ENCODE measurements at places on chromosomes 2 and 18.

DNA sequence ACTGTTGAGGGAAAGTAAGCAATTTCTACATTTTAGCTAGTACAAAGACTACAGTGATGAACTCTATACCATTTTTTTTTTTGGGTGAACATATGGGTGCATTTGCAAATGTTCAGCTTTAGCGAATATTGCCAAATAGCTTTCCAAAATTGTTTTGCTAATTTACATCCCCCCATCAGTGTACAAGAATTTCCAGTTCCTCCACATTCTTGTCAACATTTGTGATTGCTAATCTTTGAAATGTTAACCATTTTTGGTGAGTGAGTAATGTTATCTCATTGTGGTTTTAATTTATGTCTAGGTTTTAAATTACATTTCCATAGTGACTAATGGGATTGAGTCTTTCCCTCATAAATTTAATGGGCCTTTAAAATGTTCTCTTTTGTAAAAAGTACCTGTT is 16.4 kb upstream of the CNRIP1 start:
- H3K36me3 ChIP-seq, result no peaks in the 10 kb centered on the region
- DNase-seq, result no peak
- H3K27ac ChIP-seq, result no peak overlapping the region
- no peaks in the 10 kb centered on the region for H3K4me1 ChIP-seq

GRCh38 chr2:204051476-204051875 is 114.9 kb downstream of the ICOS start:
- no peaks in the 10 kb centered on the region for H3K4me1 ChIP-seq
- no peak overlapping the region for H3K27ac ChIP-seq
- H3K4me3 ChIP-seq, result no peak overlapping the region
- DNase-seq, result no peak
- no peaks in the 10 kb centered on the region for H3K36me3 ChIP-seq

DNA sequence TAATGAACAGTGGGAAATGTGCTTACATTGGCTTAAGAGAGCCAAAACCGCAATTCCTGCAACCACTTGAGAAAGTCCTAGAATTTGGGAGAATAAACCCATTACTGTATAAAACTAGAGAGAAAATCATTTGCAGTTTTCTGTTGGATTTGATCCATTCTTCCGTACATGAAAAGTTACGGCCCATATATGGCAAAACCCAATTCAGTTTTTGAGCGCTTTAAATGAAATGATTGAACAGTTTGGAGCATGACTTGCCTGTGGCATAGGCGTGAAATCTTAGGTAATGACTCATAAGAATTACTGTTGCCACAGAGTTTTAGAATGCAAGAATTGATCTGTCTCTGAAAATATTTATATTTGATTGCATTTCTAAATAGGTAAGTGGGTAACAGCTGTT is 52.0 kb downstream of the PHLPP1 start:
- DNase-seq, result no peak
- H3K4me3 ChIP-seq, result no peak overlapping the region
- H3K27me3 ChIP-seq, result no peaks in the 10 kb centered on the region
- no peaks in the 10 kb centered on the region for H3K4me1 ChIP-seq

DNA sequence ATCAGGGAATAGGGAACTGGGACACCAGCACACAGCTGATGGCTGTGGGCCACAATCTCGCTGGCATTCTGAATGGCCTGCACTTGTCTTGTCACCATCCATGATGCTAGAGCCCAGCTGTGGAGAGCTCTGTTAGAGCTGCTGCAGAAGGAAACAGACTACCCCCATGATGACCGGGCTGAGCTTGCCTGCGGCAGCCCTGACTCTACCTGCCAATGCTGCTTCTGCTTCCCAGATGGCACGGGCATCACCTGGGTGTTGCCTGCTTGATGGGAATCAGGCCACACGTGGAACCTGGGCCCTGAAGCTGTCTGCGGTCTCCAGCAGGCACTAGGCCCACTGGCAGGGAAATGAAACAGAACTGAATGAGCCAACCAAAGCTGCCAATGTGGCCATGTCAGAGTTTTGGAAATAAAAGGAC is 11.2 kb upstream of the DAW1 start:
- no peaks in the 10 kb centered on the region for H3K36me3 ChIP-seq
- H3K27me3 ChIP-seq, result no peaks in the 10 kb centered on the region
- DNase-seq, result no peak
- H3K27ac ChIP-seq, result no peak overlapping the region
- no peaks in the 10 kb centered on the region for H3K4me1 ChIP-seq

Measured in CD8-positive, alpha-beta memory T cell (primary cell).